ENCODE measurements at places on chromosomes 11 and 22.
A peak's percentile ranks its signal among the peaks of the same experiment; 100 is the strongest.

DNA sequence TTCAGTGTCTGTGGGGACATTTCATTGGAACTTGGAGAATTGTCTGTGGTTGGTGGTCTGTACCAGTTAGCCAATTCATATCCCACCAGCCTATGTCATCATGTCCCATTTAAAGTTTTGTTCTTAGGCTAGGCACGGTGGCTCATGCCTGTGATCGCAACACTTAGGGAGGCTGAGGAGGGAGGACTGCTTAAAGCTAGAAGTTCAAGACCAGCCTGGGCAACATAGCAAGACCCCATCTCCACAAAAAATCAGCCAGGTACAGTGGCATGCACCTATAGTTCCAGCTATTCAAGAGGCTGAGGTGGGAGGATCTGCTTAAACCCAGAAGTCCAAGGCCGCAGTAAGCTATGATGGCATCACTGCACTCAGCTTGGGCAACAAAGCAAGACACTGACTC lies 55.6 kb upstream of the CCND1 start:
- DNase-seq = no peak

DNA sequence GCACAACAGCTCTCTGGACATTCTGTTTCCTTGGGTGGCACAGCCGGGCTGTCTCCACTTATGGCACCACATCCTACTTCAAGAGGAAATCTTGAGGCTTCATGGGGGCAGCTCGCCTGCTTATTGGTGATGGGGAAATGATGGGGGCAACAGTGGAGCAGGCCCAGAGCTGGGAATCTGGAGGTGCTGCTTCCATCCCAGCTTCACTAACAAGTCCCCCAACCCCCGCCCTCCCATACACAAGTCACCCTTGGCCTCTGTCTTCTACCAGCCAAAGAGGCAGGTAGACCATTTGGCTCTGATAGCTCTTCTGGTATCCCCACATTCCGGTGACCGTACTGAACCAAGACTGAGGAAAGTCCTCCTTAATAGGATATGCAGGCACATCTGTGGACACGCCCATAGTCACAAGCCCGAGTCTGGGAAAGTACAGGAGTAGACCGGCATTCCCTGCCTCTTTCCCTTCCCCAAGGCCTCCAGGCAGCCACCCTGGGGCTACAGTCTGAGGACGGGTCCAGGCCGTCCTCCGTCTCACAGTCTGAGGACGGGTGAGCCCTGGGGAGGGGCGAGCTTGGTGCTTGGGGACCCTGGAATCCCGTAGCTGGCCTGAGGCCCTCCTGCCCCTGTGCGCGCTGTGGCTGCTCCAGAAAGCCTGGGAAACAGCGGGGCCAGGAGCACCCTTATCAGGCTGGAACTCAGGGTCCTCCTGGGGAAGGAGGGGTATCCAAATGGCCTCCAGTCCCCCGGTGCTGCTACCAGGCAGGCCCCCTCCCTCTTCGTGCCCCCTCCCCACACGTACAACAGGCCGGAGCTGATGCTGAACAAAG lies 145.6 kb downstream of the FEZ1 start:
- no peak for DNase-seq

- DNase-seq = no peak
Measured at GRCh38 chr11:36362902-36363301, 66.8 kb downstream of the PRR5L start.

DNA sequence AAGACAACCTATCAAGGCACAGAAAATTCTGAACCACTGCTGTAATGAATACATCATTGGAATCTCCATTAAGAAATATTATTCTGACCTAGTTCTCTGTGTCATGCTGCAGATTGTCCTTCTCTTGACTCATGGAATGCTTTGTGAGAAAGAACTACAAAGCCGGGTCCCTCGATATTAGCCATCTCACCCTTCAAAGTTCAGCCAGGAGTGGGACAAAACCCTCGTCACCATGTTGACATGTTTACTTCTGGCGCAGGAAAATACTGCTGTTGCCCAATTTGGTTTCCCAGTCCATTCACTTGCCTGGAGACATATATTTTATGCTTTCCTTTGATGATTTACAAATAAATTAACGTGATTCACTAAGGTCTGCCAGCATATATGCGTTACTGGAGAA lies 10.9 kb upstream of the WT1 start:
- no peak for DNase-seq

DNA sequence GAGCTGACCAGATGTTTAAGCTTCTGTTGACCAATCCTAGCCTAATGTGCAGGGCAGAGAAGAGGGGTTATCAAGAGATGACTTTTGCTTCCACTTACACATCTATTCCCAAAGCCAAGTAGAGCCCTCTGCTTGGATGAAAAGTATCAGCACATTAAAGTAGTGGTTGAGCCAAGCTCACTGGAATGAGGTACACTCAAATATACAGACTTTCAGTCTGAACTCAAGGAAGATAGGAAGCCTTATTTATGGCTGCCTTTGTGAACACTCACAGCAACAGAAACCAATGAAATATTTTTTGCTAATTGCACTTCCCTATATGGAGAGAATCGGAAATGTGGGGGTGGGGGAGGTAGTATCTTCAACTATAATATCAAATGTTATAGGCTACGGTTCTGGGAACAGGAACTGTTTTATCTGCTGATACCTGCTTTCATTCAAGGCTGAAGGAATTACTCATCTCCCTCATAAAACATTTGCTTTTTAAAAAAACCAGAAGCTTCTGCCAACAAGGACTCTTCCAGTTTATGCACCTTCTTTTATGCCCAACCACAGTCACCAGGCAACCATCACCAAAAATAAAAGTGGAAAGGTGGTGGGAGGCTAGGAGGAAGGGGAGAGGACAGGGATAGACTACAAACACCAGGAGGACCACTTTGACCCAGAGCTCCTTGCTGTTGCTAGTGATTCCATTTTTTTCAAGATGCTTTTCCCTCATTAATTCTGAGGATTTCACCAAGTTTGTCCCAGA lies 91.2 kb downstream of the CLPB start:
- no peak for DNase-seq

- DNase-seq = peak; percentile 37
Measured at GRCh38 chr11:8018484-8019313, 31.6 kb downstream of the EIF3F start.

GRCh38 chr22:39723899-39724351 lies 153.4 kb downstream of the CACNA1I start:
- no peak for DNase-seq

GRCh38 chr11:118434123-118434552 lies 2.2 kb upstream of the KMT2A start:
- DNase-seq = no peak

- no peak for DNase-seq
Measured at GRCh38 chr11:12901272-12901671, 107.8 kb upstream of the RASSF10 start.

- DNase-seq = no peak
Measured at GRCh38 chr11:12995188-12995587, 13.9 kb upstream of the RASSF10 start.

DNA sequence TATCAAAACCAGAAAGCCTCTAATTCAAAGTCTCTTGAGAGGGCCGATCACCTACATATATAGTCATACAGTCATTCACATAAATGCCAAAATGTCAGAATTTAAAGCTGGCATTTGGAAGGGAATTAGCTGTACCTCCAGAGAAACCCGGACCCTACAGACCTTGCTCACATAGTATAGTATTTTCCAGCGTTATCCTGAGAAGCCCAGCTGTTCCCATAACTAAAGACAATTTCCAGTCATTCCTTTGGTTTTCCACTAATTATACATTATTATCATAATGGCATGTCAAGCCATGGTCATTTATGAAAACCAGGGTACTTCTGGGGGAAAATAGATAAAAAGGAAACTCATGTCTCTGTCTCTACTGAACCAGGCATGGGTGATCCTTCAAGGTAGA lies 53.6 kb downstream of the FZD4 start:
- DNase-seq = no peak

GRCh38 chr11:83467837-83468236 lies 181.7 kb upstream of the CCDC90B start:
- no peak for DNase-seq

- no peak for DNase-seq
Measured at GRCh38 chr11:64233913-64234586, at the start of gene VEGFB. Gene VEGFB, plus strand, starts transcription at chr11:64234584. Its CDS starts 250 bp downstream, at chr11:64234834.

GRCh38 chr22:45626198-45626651 lies 45.4 kb upstream of the ATXN10 start:
- no peak for DNase-seq

- DNase-seq = no peak
Measured at GRCh38 chr11:65423516-65424204, 1.1 kb downstream of the NEAT1 start.

- no peak for DNase-seq
Measured at GRCh38 chr11:119816660-119817059, 87.7 kb upstream of the NECTIN1 start.

DNA sequence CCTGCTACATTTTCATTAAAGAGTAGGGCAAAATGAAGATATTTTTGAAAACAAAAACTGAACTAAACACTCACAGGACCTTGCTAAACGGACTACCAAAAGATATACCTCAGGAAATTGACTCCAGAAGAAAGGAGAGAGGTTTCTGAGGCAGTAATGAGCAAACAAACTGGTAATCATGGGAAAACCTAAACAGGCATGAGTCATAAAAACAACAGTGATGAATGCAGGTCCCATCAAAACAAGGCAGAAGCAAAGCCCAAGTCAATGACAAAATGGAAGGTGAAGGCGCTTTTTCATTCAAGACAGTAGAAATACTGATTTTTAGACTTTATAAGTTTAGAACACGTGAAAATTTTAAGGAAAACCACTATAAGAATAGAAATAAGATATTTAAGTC lies 104.5 kb downstream of the EFCAB6 start:
- no peak for DNase-seq

DNA sequence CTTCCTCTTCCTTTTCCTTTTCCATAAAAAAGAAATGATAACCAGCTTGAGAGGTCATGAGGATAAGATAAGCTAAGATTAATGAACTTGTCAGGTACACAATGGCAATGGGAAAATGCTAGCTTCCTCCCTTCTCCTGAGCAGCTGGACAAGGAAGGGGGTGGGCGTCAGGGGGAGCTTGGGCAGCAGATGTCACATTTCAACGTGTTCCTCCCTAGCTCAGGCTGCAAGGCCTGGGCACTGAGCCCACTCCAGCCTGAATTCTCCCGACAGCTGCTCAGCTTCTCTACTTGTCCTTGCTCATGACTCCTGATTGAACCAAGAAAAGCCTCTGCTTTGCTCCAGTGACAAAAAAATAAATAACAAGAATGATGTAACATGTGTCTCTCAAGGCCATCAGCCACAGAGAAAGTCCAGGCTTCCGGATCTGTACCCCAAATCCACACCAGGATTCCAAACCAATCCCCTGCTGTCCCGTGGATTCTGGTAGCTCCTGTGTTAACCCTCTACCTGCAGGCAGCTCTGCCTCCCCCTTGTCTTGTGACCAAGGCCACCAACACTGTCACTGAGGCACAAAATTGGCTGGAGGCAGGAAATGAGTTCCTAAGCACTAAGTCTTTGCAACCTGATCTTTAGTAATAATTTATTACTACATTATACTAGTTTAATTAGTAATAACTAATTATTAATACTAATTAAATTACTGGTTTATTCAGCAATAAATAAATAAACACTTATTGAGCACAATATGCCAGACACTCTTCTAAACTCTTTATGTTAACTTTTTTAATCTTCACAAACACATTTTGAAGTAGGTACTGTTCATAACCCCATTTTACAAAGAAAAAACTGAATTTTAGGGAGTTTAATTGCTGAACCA lies 146.5 kb downstream of the CCDC34 start:
- DNase-seq = no peak

GRCh38 chr22:26476705-26477340 lies 6.8 kb downstream of the HPS4 start:
- no peak for DNase-seq

- DNase-seq = no peak
Measured at GRCh38 chr11:6618117-6619003, 862 bp downstream of the TPP1 start.

- DNase-seq = no peak
Measured at GRCh38 chr11:123783536-123783935, 22.6 kb downstream of the OR6M1 start.

DNA sequence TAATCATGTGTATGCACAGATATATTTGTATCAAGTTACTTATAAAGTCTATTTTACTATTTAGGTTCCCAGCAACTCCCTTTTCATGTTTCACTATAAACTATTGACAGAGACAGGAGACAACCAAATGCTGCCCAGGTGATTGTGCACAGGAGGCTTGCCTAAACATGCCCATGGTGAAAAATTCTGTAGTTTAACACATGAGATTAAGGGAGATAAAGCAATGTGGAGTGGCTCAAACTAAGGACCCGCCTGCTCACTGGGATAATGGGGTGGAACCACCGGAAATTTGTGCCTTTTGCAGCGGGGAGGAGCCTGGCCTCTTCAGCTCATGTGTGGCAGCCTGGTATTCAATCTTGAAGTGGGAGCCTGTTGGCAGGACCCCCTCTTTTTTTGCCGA lies 459.5 kb upstream of the CNTN5 start:
- no peak for DNase-seq

DNA sequence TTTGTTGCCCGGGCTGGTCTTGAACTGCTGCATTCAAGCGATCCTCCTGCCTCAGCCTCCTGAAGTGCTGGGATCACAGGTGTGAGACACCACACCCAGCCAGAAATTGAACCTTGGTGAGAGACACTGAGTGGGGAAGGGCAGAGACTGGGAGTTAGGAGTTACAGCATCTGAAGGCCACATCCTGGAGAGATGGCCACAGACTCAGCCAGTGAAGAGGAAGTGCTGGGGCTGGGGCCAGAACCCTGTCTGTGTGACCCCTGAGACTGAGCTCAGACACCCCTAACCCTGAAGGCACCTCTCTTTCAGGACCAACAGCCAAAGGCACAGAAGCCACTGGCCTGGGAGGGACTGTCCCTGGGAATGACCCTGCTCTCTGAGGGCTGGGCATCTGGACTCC lies 33.8 kb downstream of the TXN2 start:
- DNase-seq = no peak

- no peak for DNase-seq
Measured at GRCh38 chr11:44563711-44564110, 1.8 kb upstream of the CD82 start.

GRCh38 chr22:25007444-25008106 lies 55.1 kb downstream of the KIAA1671 start:
- no peak for DNase-seq

DNA sequence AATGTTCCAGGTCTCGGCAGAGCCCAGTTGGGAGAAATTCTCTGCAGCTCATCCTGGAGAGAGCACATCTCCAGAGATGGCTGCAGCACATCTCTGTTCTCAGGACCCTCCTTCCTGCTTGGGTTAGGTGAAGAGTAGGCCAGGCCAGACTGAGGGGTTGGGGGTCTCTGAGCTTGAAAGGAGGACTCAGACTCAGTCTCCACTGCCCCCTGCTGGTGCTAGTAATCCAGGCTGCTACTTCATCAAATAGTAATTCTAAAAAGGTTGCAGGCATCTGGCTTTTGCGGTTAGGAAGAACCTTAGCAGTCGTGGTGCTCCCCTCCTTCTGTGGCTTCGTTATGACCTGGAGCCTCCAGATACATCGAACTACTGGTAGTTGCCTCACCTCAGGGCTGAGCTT lies 9.7 kb downstream of the TUB start:
- DNase-seq = no peak

GRCh38 chr11:22807855-22808570 lies 21.6 kb downstream of the SVIP start:
- DNase-seq = no peak

- DNase-seq = no peak
Measured at GRCh38 chr22:31987218-31987617, 42.9 kb downstream of the YWHAH start.
